ENCODE measurements at places on chromosomes 5 and 9.

DNA sequence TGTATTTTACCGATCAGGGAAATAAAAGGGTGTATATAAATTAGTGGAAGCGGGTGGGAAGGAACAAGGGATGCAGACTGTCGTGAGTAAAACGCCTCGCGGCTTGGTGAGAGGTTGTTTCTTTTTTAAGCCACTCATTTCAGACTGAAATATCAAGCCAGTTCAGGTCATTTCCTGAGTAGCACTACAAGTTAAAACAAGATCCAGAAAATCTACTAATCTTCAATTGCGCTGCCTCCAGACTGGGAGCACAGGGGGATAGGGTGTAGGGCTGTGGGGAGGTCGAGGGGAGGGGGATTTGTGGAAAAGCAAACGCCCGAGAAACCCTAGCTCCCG is 140.8 kb downstream of the TSSK1B start:
- no peak for DNase-seq

GRCh38 chr5:177350776-177351391 is 584 bp downstream of the LMAN2 start:
- DNase-seq = no peak

GRCh38 chr5:21665524-21665923 is 1187.6 kb downstream of the CDH12 start:
- no peak for DNase-seq

GRCh38 chr9:135294836-135295235 is 184.7 kb upstream of the PPP1R26 start:
- DNase-seq = no peak

- no peak for DNase-seq
Observed at GRCh38 chr5:3194271-3194670, 401.4 kb upstream of the IRX1 start.

DNA sequence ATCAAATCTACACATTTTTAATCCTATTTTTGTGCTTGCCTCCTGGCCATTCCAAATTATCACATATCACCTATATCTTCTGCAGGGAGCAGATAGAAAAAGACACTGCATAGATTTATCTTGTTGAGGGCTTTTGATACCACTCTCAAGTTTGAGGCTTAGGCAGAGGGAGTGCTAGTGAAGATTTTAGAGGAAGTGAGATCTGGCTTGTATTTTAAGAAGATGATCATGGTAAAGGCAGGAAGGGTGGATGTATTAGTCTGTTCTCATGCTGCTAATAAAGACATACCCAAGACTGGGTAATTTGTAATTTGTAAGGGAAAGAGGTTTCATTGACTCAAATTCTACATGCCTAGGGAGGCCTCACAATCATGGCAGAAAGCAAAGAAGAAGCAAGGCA is 220.9 kb upstream of the TUT7 start:
- no peak for DNase-seq

GRCh38 chr5:1536322-1536845 is 12.6 kb upstream of the LPCAT1 start:
- no peak for DNase-seq

GRCh38 chr5:173452119-173452905 is 124.1 kb upstream of the STC2 start:
- DNase-seq = peak; percentile 17

- DNase-seq = peak; percentile 35
Observed at GRCh38 chr9:2158766-2159430, 143.8 kb downstream of the SMARCA2 start.

GRCh38 chr5:54705994-54706653 is 188.6 kb downstream of the SNX18 start:
- DNase-seq = no peak

DNA sequence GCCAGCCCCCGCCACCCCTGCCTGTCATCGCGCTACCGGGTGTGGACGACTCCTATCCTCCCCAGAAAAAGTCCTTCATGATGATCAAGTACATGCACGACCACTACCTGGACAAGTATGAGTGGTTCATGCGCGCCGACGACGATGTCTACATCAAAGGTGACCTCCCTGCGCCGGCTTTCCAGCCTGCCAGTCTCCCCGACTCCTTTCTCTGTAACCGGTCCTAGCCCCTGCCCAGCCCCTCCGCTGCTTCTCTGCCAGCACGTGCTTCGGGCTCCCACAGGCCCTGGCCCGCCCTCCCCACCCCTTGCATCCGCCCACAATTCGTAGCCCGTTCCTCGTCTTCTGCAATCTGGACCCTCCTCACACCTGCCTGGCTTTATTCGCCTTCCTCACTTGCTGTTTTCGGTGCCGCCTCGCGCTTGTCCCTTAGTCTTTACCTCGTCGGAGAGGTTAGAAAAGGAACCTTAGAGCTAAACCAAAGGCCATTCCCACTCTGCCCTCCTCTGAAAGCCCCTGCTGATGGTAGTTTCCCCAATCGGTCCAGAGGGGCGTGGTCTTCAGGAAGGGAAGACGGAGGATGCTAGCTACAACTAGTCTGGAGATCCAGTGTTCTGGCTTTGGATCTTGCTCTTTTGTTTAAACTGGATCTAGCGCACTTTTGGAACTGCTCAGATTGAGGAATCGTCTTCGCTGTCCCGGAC is 1.4 kb downstream of the CHSY3 start:
- DNase-seq = no peak

GRCh38 chr5:92309336-92309991 is 926.3 kb upstream of the ARRDC3 start:
- DNase-seq = peak; percentile 37

GRCh38 chr5:52063186-52063585 is 679.9 kb downstream of the ISL1 start:
- no peak for DNase-seq

DNA sequence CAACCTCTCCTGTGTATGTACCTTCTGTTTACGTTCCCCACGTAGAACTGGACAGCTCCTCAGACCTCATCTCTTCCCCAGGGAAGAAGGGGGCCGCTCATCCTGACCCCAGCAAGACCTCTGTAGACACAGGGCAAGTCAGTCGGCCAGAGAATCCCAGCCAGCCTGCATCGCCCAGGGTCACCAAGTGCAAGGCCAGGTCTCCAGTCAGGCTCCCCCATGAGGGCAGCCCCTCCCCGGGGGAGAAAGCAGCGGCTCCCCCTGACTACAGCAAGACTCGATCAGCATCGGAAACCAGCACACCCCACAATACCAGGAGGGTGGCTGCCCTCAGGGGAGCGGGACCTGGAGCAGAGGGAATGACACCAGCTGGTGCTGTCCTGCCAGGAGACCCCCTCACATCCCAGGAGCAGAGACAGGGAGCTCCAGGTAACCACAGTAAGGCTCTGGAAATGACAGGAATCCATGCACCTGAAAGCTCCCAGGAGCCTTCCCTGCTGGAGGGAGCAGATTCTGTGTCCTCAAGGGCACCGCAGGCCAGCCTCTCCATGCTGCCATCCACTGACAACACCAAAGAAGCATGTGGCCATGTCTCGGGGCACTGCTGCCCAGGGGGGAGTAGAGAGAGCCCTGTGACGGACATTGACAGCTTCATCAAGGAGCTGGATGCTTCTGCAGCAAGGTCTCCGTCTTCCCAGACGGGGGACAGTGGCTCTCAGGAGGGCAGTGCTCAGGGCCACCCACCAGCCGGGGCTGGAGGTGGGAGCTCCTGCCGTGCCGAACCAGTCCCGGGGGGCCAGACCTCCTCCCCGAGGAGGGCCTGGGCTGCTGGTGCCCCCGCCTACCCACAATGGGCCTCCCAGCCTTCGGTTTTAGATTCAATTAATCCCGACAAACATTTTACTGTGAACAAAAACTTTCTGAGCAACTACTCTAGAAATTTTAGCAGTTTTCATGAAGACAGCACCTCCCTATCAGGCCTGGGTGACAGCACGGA is 86.7 kb downstream of the GOLPH3 start:
- no peak for DNase-seq

DNA sequence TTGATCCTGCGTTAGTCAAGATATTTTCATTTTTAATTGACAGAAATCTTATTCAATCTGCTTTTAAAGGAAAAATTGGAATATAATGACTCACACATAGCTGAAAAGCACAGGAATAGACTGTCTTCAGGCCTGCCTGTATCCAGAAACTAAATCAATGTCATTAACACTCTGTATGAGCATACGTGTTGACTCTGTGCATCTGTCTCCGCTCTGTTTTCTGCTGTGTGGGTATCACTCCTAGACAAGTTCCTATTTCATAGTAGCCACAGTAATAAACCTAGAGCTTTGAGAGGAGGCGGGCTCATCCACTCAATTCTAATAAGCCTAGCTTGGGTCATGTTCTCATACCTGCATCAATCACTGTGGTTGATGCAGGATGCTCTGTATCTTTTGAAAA is 267.6 kb downstream of the KCTD16 start:
- DNase-seq = no peak

DNA sequence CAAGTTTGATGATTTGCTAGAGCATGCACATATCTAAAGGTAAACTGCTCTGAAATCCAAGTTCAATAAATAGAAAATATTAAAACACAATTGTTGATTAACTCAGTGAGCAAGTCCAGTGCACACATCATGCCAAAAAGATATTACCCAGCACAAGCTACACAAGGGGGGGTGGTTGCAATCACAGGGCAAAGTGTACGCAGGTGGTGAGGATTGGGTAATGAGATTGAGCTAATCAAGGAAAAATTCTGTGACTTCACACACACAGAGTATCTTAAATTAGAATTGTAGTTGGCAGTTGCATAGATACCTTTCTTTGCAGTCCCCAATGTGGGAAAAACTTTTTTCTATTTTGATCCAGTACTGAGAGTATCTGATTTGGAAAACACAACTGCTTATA is 156.1 kb upstream of the NTRK2 start:
- DNase-seq = no peak

GRCh38 chr9:80143899-80144298 is 572.1 kb downstream of the TLE4 start:
- DNase-seq = no peak

DNA sequence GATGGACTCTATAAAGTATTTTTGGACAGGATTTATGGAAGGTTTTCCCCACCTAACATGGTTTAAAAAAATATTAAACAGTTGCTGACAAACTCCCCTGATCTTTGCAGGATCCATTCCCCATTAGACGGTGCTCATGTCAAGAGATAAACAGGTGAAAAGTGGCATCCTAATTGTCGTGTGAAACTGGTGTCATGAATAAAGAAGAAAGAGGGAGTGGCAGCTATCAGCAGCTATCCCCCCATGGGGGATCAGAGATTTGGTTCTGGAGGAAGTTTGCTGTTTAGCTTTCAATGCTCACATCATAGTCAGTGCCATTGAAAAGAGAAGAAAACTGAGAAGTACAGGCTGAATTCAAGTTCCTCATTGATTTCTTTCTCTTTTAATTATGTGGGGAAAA is 329.3 kb upstream of the BRINP1 start:
- DNase-seq = no peak

- DNase-seq = no peak
Observed at GRCh38 chr5:169011451-169011850, 289.5 kb downstream of the SLIT3 start.

DNA sequence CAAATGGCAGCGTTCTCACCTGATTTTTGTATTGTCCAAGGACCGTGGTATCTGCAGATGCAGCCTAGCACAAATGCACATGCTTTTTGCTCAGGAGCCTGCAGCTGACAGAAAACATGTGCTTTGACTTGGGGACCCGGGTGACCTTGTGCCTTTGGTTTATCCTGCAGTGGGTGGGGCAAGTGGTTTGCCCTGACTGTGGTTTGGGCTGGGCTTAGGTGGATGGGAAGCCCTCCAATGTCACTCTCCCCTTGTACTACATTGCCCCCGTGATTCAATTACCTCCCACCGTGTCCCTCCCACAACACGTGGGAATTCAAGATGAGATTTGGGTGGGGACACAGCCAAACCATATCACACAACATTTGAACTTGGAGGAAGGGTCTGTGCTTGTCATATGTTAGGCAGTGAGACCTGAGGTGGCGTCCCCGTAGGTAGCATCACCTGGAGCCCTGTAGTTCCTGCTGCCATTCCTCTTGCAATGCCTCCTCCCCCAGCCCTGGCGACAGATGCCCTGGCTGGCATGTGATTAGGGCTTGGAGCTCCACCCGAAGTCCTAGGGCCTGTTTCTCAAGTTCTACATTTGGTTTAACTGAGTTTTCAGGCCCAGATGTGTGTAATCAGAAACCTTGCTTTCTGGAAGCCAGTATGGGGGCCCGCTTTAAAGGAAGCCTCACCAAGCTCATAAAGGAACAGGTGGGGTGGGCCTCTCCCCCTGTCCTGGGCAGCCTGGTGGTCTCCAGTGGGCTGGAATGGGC is 2.1 kb downstream of the ANKRD33B start:
- DNase-seq = no peak

GRCh38 chr5:143019157-143019556 is 249.0 kb downstream of the ARHGAP26 start:
- no peak for DNase-seq
